ENCODE measurements at places on chromosomes 2 and 18.

- no peak for DNase-seq
These were observed 3.5 kb upstream of the CALCRL start for GRCh38 chr2:187451510-187451909.

GRCh38 chr2:225415792-225416191, 16.3 kb downstream of the NYAP2 start:
- no peak for DNase-seq

- no peak for DNase-seq
These were observed 164.4 kb upstream of the KLHL29 start for GRCh38 chr2:23220513-23221094.

GRCh38 chr2:237752761-237753165, 45.8 kb upstream of the RBM44 start:
- DNase-seq: no peak

Measured in stimulated activated CD4-positive, alpha-beta T cell treated with anti-CD3 and anti-CD28 coated beads, TNF-alpha, amount 100 ng/mL, for 1 hour (primary cell).